ENCODE measurements at places on chromosomes 4 and X.

GRCh38 chrX:3738509-3738908 is 25.1 kb upstream of the PRKX start:
- no peak for DNase-seq

DNA sequence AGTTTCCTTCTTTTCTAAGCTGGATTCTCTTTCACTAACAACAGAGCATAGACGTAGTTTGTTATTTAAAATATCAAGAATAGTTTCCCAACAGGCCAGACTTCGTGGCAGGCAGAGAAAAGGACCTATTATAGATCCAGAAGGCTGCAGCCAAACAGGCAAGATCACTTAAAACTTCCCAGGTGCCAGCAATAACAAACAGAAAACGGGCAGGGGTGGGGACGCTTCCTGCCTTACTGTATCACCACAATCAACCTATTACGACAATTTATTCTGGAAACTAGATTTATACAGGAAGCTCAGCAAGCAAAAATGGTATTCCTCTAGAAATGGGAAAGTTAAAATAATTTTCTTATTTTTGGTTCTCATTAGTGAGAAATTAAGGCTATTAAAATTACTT is 22.1 kb downstream of the RWDD4 start:
- no peak for DNase-seq

GRCh38 chr4:185819144-185819543 is 7.2 kb upstream of the SORBS2 start:
- DNase-seq = no peak

DNA sequence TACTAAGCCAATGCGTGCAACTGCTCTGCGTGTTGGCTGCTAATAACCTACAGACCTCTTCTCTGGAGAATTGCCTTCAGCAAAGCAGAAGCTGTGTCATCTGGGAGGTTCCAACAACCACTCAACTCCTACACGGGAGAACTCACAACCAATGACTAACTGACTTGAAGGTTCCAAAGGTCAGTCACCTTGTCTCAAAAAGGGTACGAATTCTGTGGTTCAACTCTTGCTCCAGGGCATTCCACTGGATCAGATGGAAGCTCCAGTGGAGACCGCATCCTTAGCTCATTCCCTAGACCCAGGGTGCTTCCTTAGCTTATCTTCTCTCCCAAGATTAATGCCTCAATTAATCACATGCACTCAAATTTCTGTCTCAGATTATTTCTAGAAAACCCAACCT is 222.7 kb downstream of the CHIC2 start:
- DNase-seq = no peak

DNA sequence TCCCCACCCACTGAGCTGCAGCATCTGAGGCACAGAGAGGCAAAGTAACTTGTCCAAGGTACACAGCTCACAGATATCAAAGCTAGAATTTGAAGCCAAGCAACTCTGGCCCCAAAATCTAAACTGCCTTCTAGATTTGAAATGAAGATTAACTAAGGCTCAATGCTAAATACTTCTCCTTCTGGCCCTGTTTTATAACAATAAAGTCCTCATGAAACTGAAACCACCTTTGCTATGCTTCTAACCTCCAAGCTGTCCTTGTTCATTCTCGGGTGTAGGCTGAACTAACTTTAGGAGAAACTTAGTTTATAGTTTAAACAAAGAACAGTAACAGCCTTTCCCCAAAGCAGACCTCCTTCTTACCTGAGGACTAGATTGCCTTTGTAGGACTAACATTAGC is 93.6 kb downstream of the DCTD start:
- DNase-seq = no peak

- DNase-seq = no peak
These were observed 13.7 kb downstream of the DGKK start for GRCh38 chrX:50456712-50457484.

DNA sequence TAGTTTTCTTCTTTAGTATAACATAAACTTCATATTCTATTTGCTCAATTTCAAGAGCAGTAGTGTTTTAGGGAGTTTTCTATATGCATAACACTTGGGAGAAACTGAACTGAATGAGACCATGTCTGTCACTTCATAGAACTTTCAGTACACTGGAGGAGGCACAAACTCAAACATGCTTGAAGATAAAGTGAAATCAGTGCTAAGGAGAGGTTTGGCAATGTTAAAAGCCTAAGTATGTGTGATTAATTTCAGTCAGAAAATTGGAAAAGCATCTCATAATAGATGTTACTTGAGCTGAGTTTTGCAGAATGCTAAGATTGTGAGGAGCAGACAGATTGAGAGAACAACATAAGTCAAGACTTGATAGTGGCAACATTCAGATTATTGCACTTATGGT is 411.2 kb upstream of the HS3ST1 start:
- DNase-seq = no peak

- no peak for DNase-seq
These were observed 16.3 kb downstream of the PPP2R3B start for GRCh38 chrX:370244-370962.

DNA sequence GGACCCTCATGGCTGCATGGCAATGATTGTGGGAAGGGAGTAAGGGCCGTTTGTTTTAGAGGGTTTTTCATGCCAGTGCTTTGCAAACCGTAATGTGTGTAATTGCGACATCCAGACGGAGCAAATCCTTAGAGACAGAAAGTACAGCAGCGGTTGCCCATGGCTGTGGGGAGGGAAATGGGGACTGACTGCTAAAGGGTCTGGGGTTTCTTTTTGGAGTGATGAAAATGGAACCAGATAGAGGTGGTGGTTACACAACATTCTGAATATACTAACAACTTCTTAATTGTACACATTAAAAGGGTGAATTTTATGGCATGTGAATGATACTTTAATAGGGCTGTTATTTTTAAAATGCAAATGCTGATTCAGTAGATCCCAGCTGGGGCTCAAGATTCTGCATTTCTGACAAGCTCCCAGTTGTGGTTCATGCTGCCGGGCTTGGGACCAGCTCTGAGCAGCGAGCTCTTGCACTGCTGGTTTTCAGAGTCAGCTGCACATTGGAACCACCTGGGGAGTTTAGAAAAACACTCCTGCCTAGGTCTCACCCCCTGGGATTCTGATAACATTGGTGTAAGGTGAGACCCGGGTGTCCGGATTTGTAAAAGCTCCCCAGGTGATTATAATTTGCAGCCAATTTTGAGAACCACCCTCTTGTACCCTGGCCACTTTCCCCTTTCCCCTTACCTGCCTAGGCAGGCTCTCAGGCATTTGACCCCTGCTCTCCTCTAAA is 47.7 kb downstream of the PRPS1 start:
- DNase-seq = no peak

DNA sequence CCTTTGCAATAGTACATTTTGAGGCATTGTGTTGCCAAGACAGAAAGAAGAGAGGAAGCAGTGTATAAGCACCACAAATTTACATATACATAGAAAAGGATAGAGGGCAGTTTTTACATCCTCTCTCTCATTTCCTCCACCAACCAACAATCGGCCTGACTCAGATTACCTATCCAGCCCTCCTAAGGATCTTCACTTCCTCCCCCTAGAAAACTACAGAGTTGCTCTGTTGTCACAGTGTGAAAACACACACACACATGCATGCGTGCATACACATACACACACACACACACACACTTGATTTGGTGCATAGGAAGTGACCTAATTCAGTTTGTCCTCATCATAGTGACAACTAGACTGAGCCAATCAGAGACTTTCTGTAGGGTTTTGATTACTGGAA is 98.8 kb upstream of the SPRY1 start:
- no peak for DNase-seq

DNA sequence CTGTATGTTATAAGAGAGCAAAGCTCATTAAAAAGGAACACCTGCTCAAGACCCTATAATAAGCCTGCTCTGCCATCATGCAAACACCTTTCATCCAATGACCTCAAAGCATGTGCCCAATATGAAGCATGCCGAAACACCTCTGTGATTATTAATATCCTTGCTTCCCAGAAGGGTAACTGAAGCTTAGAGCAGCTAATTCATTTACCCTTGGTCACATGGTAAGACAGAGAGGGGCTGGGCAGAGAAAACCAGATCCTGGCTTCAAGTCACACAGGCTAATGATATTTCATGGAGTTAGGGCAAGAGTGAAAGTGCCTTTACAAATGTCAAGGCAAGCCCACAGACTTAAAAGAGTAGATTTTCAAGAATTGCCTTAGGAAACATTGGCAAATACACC is 5.6 kb downstream of the AMOT start:
- no peak for DNase-seq

GRCh38 chr4:95517576-95518345 is 31.0 kb downstream of the UNC5C start:
- no peak for DNase-seq

- no peak for DNase-seq
These were observed 2.0 kb upstream of the PDK3 start for GRCh38 chrX:24463077-24463476.
